ENCODE measurements at places on chromosomes 16 and 17.
A peak's percentile ranks its signal among the peaks of the same experiment; 100 is the strongest.

DNA sequence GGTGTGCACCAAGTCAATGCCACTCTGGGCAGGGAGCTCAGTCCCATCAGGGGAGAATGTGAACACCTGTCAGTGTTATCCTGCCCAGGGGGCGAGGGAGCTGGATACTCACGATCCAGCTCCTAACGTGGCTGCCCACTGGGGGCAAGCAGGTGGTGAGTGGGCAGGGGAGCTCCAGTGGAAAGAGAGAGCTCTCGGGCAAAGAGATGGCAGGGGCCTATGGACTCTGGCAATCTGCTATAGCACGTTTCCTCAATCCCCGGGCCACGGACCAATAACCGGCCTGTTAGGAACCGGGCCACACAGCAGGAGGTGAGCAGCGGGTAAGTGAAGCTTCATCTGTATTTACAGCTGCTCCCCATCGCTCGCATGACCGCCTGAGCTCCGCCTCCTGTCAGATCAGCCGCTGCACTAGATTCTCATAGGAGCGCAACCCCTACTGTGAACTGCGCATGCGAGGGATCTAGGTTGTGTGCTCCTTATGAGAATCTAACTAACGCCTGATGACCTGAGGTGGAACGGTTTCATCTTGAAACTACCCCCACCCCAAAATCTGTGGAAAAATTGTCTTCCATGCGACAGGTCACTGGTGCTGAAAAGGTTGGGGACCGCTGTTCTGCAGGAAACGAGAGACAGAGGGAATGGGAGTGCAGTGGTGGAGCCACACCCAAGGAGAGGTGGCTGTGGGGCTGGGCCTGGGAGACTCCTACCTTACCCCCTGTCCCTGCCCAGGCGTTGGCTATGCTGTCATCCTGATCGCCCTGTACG, 15.6 kb downstream of the SLC6A2 start:
- DNase-seq = no peak

- no peak for DNase-seq
Observed at GRCh38 chr16:12010388-12011251, 34.1 kb downstream of the SNX29 start.

DNA sequence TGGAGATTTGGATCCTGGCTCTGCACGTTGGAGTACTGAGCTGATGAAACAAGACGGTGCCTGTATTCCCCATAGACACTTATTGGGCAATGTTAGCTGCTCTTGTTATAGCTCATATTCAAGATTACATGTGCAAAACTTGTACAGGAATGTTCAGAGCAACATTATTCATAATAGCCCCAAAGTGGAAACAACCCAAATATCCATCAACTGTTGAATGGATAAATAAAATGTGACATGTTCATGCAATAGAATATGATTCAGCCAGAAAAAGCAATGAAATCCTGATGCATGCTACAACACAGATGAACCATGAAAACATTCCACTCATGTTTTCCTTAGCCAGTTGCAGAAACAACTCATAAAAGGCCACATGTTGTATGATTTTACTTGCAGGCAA, 5.7 kb upstream of the SDR42E1 start:
- no peak for DNase-seq

- DNase-seq = no peak
Observed at GRCh38 chr16:87854053-87854906, 15.0 kb downstream of the SLC7A5 start.

DNA sequence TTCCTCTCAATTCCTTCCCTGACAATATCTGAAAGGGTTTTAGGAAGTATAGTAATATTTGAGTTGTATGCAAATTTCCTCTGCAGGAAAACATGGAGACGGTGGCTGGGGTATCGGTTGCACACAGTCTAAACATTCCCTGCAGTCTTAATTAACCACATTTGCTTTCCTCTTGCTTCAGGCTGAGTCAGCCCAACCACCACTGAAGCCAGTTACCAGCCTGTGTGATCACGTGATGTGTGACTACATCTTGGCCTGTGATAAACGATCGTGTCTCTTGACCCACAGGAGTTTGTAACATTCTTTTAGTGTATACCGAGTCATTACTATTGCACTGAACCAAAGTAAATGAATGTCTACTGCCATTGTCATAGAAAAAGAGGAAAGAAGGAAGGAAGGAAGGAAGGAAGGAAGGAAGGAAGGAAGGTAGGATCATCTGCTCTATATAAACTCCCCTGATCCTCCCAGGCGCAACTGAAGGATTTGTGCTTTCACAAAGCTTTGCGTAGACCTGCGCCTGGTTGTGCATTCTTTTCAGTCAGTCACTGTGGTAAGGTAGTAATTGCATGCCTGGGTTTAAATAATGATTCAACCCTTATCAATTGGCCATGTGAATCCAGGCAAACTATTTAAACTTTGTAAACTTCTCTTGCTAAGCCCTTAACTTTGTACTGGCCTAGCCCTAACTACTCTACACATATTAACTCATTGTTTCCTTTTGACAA, 280.6 kb upstream of the SALL1 start:
- no peak for DNase-seq

GRCh38 chr17:67575325-67575724, 142.4 kb upstream of the NOL11 start:
- no peak for DNase-seq

DNA sequence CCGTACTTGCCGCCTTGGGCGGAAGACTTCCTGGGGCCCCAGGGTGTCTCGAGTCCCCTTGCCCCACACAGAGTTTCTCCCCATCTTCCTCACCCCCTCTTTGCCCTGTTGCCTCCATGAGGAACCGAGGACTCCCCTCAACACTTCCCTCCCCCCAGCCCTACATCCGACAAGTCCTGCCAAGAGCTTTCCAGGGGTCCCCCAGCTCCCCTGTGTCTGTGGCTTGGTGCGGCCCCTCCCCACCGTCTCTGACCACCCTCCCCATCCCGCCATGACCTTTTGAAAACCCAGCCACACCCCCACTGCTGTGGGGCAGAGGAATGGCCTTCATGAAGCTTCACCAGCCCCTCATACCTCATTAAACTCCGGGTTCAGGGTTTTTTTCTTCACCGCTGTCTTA, 11.4 kb downstream of the SCGB1C2 start:
- no peak for DNase-seq

DNA sequence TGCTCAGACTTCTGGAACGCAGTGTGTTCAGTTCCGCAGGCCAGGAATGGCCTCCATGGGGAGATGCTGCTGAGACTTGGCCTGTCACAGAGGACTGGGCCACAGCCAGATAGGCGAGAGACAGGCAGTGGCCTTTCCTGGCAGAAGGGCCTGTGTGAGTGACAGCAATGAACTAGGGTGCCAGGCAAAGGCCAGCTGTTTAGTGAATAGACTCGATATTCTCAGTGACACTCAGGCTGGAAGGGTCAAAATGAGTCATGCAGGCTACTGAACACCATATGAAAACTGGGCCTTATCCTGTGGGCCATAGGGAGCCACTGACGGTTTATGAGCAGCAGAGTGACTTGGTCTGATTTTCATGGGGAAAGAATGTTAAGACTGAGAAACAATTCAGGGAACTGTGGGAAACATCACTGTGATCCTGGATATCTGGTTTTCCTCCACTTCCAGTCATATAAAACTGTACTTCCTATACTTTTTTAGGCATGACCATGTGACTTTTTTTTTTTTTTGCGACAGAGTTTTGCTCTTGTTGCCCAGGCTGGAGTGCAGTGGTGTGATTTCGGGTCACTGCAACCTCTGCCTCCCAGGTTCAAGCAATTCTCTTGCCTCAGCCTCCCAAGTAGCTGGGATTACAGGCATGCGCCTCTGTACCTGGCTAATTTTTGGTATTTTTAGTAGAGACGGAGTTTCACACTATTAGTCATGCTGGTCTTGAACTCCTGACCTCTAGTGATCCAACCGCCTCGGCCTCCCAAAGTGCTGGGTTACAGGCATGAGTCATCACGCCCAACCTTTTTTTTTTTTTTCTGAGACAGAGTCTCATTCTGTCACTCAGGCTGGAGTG, 5.2 kb upstream of the NUBP1 start:
- DNase-seq = peak; percentile 41

GRCh38 chr17:67525239-67526135, 148.4 kb downstream of the PITPNC1 start:
- DNase-seq = no peak

GRCh38 chr16:3798838-3799237, 81.5 kb upstream of the TRAP1 start:
- DNase-seq = no peak

DNA sequence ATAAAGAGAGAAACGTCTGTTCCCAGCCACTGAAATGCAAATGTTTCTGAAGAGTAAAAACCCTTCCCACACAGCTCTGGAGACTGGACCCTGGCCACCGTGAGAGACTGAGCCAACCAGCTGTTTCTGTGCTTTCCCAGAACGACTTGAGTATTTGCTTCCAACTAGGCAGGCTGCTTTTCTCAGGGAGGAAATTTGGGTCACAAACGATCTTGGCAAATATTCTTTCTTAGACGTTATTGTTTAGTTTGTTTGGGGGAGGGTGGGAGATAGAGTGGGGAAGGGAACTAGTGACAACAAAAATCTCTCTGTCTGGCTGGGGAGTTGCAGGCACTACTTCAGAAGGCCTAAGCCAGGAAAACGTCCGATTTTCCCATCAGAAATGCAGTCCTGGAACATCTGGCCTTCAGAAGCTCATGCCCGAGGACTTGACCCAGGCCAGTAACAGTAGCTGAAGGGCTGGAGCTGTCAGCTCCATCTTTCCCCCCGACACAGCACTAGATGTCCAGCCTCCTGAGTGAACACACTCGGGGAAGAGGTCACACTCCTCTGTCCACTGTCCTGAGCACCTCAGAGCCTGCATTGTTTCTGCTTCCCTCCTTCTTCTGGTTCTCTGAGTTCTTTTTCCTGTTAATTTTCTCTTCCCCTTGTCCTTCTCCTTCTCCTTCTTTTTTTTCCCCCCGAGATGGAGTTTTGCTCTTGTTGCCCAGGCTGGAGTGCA, 4.0 kb downstream of the CCDC92B start:
- DNase-seq = no peak

DNA sequence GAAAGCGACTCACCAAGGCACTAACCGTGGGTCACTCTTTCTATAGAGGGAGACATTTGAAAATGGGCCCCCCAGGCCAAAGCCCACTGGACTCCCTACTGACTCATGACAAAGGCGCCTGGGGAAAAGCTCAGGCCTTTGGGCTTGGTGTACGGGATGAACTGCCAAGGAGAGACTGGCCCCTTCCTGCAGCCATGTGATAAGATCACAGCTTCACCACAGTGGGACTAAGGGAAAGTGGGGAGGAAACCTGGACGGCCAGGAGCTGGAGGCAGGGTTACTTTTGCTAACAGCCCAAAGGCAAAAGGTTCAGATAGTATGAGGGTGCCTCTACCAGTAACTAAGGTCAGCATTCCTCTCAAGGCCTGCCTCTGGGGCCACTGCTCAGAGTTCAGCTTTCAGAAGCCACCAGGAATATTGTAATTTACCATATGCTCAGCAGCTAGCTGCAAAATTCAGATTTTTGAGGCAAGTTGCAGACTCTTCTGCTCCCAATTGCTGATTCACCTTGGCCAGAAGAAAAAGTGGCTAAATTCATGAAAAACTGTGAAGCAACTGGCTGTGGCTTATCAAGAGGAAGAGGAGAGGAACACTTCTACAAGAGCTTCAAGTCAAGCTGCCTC, 37.1 kb upstream of the SLC25A19 start:
- DNase-seq = no peak

- DNase-seq = no peak
Observed at GRCh38 chr16:20673882-20674683, 23.4 kb downstream of the ACSM1 start.

GRCh38 chr17:47957591-47958490, at the start of gene PRR15L:
Gene PRR15L (minus strand): TSS chr17:47957883. CDS start chr17:47953234, 4,649 bp downstream.
- no peak for DNase-seq

DNA sequence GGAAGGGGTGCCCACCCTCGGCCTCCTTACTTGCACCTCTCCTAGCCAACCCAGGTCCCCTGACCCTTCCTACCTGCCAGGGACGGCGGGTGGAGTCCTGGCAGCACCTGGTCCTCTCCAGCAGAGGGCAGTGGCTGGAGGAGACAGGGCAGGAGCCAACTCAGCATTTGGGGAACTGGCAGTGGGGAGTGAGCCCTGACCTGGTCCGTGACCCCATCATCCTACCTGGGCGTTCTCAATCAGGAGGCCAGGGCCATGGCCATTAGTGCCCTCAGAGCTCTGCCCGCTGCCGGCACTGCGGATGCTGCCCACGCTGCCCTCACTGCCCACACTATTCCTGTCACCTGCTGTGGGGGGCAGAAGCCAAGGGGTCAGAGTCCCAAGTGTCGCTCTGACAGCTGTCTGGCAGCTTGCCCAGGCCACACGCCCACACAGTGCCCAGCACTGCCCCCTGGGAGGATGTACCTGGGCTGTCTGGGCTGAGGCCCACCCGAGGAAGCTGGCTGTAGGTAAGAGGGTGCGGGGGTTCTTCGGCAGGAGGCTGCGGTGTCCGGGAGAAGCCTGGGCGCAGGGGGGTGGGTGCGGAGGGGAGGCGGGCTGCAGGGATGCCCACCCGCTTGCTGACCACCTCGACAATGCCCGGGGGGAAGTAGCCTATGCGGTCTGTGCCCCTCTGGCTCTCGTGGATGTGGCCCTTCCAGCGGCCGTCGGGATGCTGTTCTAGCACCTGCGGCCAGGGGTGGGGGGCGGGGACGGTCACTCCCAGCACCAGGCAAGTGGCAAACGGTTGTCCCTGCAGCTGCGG, 10.8 kb downstream of the CASKIN2 start:
- DNase-seq = no peak

DNA sequence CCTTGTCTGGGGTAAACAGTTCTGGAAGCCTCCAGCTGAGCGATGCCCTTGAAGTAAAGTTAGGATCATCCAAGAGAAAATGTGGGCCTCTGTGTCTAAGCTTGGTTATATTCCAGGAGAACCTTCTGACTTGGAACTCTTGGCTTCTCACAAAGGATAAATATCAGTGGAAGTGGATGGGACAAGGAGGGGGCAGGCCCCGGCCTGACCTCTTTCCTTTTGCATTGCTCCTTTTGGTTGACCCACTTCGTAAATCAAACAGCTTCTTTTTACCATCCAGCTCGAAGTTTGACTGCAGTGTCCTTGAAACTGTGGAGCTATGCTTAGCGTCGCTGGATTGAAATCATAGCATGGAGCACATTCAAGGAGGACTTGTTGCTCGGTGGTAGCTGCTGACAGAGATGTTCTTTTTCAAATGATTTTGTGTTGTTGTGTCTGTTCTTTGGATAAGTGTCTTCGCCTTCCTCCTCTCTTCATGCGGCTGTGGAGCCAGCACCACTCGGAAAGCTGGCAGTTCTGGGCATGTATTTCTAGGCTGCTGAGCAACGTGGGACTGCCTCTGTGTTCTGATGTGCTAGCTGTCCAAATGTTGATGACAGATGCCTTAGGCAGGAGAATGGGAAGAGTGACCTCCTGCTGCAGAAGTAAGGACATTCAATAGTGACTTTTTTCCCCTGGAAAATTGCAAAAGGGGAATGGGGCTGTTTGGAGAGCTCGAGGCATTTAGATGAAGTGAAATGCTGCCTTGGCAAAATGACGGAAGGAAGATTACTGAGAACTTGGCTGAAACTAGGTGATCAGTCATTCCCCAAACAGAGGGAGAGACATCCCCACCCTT, 4.5 kb downstream of the MINK1 start:
- no peak for DNase-seq

GRCh38 chr17:75693500-75694481, 26.7 kb downstream of the SAP30BP start:
- no peak for DNase-seq

- no peak for DNase-seq
Observed at GRCh38 chr17:40547785-40548478, 17.3 kb downstream of the CCR7 start.

- no peak for DNase-seq
Observed at GRCh38 chr17:51638971-51639370, 378.6 kb downstream of the UTP18 start.

- DNase-seq = no peak
Observed at GRCh38 chr16:3063625-3064386, 1.6 kb upstream of the IL32 start.
